Erythroblast (primary cell): ENCODE measurements at places on chromosomes 1 and 21.

GRCh38 chr1:25461849-25462248 is 31.2 kb downstream of the MACO1 start:
- no peak for DNase-seq

DNA sequence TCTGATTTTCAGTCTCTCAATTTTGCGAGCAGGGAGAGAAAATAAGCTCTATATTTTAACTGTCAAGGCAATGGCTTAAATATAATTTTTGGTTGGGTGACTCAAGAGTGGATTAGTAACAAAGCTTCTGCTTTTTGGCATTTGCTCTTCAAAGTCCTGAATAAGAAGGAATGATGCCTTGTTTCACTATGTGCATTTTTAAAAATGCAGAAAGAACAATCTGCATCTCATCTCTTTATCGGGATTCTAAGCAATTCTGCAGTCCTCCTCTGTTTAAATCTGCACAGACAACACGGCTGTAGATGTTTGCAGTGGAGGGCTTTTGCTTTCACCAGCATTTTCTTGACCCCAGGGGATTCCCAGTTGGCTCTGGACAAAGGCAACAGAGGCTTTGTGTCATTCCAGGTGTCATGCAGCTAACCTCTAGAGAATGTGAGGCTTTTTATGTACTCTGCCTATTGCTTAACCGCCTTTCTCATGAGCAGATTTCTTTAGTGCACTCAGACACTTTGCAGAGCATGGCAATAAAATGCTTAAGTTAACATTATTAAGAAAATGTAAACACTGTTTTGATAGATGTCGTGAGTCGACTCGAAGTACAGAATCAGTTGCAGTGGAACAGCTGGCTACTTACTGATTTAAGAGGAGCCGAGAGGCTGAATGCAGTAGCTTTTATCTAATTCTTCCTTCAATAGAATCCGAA is 783.2 kb upstream of the NEGR1 start:
- no peak for DNase-seq

GRCh38 chr1:151728151-151729054 is 7.1 kb downstream of the RIIAD1 start:
- no peak for DNase-seq

DNA sequence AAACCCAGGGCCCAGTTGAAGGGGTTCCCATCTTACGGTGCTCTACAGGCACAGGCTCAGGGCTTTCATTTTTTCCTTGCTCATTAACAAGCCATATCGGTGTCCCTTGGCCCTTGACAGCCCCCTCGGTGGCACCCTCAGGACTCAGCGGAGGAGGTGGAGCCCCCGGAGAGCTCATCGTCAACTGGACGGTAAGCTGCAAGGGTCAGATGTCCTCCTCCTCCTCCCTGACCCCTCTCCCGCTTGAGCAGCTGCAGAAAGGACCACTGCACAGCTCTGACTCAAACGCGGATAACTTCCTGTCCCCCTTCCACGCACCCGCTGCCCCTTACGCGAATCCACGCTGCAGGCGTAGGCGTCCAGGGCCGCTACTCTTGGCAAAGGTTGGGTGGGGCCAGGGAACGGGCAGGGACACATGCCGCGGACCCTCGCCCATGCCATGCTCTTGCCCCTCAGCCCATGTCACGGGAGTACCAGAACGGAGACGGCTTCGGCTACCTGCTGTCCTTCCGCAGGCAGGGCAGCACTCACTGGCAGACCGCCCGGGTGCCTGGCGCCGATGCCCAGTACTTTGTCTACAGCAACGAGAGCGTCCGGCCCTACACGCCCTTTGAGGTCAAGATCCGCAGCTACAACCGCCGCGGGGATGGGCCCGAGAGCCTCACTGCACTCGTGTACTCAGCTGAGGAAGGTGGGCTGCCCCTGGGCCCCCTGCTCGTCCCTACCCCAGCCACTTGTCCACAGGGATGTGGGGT is 14.7 kb downstream of the TMEM81 start:
- DNase-seq: no peak

DNA sequence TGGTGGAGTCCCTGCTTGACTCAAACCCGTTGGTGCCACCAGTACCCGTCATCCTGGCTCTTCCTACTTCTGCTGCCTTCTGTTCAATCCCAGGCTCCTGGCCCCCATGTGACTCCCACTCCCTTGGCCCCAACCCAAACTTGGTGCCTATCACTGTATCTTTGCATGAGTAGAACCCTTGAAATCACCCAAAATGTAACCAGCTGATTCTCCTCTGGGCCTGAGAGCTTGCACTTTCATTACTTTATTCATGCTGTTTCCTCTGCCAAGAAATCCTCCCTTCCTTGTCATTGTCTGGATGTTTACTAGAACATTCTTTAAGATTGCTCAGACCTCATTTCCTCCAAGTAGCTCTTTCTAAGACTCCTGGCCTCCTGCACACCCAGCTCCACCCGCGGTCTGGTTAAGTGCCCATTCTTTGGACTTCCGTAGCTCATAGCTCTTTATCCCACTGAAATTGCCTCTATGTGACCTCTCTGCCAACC is 15.7 kb downstream of the PTAFR start:
- no peak for DNase-seq

DNA sequence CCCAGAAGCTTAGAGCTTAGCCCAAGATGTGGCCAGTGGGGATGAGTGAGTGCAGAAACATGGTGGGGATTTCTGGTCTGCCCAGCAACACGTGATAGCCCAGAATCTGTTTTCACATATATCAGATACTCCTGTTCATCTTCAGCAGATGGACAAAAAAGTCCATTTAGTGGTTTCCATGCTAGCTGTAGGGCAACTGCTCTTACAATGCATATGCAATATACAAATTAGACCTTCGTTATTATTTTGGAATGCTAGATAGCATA is 96.9 kb upstream of the SGIP1 start:
- no peak for DNase-seq

DNA sequence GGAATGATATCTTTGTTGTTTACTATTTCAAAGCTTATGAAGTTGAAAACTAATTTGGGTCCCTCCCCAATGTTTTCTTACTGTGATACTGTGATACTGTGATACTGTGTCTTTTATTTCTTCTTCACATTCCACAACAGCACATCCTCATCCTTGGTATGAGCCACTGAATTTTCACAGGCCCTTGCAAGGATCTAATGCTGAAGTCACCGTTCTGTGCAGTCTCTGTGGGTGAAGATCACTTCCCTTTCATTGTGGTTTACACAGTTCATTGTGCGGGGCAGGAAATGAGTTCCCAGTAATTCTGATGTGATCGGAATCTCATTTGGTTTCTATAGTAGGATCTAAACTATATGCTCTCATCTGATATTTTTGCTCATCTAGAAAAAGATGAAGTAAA is 32.1 kb upstream of the PAXBP1 start:
- no peak for DNase-seq

DNA sequence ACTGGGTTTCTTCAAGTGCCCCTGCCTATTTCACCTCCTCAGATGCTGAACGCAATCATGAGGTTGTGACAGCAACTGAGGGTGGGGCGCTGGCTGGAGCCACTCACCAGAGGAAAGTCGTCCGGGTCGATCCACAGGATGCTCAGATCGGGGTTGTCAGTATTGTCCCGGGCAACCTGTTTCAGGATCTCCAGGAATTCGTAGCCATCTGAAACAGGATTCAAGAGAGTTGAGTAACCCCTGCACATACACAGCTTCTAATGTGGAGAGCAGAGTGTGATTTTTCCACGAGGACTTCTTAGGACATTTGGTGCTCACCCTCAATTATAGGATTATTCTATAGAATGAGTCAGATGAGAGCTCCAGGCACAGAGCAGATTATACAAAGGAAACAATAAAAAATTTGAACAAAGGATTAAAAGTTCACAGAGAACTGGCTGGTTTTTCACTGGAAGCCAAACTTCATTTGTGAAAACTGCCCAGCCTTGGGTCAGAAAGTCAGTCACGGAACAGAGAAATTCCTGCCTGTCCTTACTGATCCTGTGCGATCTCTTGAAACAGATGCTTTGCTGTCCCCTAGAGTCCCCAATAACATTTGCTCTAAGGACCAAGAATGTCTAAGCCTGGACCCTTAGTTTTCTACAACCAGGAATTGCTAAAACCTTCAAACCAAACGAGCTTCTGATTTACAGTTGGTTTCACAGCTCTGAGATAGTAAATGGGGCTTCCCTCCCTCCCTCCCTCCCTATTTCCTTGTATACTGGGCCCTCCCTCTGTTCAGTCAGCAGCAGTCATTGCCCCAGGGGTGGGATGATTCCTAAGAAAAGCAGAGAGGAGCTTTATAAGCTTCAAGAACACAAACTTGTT is 63.2 kb downstream of the CASQ2 start:
- DNase-seq: no peak

DNA sequence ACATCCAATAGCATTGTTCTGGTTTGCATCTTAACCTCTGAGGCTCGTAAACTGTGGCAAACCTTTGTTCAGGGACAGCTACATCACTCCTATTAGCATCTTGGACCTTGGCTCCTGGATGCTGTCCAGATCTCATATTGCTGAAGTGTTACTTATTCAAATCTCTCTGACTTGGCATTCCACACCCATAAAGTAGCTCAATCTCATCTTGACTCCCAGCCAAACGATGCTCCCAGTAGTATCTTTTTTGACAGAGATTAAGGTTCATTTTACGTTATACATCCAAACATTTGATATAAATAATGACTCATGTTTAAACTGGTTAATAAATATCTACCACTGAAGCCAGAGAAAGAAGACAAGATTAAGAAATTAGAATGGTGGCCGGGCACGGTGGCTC is 4.4 kb upstream of the FLVCR1 start:
- DNase-seq: no peak

GRCh38 chr1:66546047-66546810 is 12.3 kb downstream of the SGIP1 start:
- DNase-seq: no peak

GRCh38 chr1:170893655-170894297 is 41.6 kb upstream of the MROH9 start:
- DNase-seq: no peak
